NCI-H524 (cell line): ENCODE measurements at places on chromosomes 2 and 18.

- no peak for DNase-seq
Measured at GRCh38 chr2:132462236-132462635, 45.6 kb downstream of the GPR39 start.

GRCh38 chr2:8257502-8257901 lies 424.4 kb upstream of the ID2 start:
- DNase-seq = no peak

GRCh38 chr2:45559436-45559835 lies 51.6 kb downstream of the SRBD1 start:
- no peak for DNase-seq

DNA sequence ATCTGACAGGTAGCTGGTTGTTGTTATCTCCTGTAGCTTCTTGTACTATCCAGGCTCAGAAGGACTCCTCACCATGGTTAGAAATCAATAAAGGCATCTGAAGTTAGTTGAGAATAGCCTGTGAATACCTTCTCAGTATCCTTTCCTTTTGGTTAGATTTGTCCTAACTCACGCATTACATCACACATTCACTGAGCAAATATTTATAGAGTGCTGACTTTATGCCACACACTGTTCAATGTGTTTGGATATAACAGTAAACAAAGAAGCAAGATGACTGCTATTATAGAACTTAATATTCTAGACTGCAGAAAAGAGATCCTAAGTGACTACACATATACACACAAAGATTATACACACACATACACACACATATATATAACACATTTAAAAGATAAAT lies 889.9 kb upstream of the CHAC2 start:
- no peak for DNase-seq

DNA sequence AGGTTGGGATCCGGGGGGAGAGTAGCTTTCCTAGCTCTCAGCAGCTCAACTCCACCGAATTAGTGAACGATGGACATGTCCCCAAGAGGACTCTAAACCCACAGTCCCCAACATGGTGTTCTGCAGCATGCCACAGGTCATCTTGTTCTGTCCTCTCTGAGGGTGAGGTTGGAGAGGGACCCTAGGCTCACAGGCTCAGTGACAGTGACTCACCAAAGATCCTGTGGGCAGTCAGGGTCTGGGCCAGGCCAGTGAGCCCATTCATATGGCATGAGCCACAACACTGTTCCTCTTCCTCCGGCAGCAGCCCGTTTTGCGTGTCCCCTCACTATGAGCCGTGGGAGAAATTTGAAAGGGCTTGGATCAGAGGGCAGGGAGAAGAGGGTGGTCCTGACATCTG lies 2.8 kb upstream of the SLC20A1 start:
- DNase-seq = no peak

- peak; percentile 1 for DNase-seq
Measured at GRCh38 chr2:232809349-232810124, 33.2 kb upstream of the KCNJ13 start.

- DNase-seq = no peak
Measured at GRCh38 chr2:236691799-236692167, 122.2 kb downstream of the ACKR3 start.

DNA sequence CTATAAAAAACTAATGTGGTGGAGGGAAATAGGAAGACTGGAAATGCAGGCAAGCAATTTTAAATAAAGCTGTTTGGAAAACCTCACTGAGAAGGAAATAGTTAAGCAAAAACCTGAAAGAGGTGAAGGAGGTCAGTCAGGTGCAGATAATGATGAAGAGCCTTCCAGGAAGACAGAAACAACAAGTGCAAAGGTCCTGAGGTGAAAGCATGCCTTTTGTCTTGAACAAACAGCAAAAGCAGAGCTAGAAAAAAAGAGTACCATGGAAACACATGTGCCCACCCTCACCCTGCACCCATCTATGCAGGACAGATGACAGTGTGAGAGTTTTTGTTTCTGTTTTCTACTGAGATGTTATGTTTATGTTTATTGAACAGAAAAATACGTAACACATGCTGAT lies 8.1 kb upstream of the ZBTB14 start:
- DNase-seq = no peak

DNA sequence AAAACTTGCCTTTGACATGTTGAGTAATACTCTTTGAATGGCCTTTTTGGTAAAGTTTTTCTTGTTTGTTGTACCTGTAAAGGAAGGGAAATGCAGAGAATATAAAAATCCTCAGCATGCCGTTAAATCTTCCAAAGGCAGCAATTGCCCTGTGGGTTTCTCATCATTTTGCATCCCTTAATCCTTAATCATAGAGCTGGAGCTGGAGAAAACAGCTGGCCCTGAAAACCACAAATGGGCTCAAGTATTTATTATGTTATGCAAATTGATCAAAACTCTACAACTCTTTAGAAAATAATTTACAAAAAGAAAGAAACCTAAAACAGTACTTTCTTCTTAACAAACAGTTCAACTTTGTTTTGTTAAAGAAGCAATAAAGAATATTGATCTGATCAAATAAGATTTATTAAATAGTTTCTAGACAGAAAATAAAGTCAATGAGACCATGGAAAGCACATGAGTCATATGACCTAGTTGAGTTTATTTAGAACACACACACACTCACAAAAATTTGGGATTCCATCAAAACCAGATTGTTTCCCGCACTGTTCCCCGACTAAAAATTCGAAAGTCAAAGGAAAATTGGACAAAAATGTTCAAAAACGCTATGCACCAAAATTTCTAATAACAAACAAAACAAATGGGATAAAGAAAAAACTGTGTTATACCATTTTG lies 309.0 kb downstream of the GULP1 start:
- no peak for DNase-seq

DNA sequence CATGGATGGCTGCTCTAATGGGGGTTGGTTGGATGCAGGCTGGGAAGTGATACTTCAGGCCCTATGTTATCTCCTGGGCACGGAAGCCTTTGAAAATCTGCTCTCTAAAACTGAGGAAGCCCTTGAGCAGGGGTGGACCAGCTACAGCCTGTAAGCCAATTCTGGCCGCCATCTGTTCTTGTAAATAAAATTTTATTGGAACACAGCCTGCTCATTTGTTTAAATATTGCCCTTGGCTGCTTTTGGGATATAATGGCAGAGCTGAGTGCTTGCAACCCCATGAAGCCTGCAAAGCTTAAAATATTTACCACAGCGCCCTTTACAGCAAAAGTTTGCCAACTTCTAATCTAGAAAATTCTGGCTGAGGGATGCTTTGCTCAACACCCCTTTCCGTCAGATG lies 11.9 kb upstream of the IGFBP2 start:
- DNase-seq = peak; percentile 95

- DNase-seq = no peak
Measured at GRCh38 chr2:200619279-200619678, 33.5 kb downstream of the AOX1 start.

GRCh38 chr18:51151568-51152511 lies 45.6 kb downstream of the MEX3C start:
- no peak for DNase-seq

- peak; percentile 19 for DNase-seq
Measured at GRCh38 chr2:227853204-227853629, 18.2 kb upstream of the DAW1 start.

DNA sequence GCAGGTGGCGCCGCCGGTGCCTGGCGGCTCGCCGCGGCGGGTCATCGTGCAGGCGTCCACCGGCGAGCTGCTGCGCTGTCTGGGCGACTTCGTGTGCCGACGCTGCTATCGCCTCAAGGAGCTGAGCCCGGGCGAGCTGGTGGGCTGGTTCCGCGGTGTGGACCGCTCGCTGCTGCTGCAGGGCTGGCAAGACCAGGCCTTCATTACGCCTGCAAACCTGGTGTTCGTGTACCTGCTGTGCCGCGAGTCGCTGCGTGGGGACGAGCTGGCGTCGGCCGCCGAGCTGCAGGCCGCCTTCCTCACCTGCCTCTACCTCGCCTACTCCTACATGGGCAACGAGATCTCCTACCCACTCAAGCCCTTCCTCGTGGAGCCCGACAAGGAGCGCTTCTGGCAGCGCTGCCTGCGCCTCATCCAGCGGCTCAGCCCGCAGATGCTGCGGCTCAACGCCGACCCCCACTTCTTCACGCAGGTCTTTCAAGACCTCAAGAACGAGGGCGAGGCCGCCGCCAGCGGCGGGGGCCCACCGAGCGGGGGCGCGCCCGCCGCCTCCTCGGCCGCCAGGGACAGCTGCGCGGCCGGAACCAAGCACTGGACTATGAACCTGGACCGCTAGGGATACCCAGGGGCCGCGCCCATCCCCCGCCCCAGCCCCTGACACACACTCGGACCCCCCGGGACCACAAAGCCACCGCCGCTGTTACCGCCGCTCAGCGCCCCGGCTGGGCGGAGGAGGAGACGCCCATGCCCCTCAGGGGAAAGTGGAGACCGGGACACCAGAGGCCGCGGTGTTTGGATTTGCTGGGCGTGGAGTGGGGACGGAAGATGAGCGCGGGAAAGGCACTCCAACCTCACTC lies 1.1 kb downstream of the CDK5R2 start:
- DNase-seq = peak; percentile 25

DNA sequence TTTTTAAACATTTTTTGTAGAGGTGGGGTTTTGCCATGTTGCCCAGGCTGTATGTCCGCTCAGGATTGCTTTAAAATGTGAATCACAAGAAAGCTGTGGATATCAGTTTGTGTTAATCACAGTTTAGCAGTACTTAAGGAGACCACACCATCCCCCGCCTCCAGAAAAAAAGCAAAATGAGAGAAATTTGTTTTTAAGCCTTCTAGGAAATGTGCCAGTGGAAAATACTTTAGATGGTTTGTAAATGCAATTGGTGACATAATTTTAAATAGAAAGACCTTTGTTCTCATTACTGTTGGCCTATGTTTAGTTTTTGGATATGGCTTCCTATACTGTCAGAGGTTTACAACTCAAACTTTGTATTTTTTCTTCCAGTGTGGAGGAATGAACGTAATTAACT lies 27.0 kb downstream of the GCA start:
- no peak for DNase-seq

DNA sequence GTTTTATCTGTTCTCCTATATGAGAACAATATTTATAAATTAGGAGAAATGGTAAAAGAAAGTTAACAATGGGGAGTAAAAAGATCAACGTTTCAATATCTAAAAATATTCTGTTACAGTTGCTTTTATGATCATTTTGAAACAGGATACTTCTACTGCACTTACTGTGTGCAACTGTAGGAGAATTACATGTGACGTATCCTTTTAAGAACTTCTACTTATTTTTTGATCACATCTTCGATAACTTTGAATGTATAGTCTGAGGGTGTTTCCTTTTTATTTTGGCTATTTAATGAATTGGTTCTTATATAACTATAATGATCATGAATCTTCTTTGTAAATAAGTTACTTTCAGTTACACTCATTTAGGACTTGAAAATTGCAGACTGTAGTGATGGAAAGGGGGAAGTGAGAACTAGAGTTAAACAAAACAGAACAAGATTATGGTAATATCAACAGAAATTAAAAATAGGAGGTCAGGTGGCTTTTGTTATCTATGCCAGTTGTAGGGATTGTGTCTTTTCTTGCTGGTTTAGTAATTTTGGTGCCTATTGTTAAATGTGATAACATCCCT lies 109.9 kb downstream of the MSTN start:
- no peak for DNase-seq

DNA sequence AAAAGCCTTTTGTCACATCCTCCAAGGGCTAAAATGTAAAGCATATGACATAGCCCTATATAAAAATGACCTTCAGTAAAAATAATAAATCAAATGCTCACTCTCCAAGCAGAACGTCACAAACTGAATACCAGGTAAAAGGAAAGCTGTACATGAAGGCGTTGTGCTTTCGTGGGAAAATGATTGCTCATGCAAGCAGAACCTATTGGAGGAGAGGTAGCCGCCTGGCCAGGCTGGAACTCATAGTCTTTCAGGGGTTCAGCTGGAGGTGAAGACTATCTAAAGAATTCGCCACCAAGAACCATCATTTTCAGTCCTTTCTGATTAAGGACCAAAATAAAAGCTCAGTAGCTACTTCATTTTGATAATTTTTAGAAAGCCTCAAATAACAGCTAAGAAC lies 44.7 kb downstream of the ANKRD44 start:
- no peak for DNase-seq

GRCh38 chr2:18911416-18911815 lies 322.0 kb upstream of the NT5C1B start:
- no peak for DNase-seq

DNA sequence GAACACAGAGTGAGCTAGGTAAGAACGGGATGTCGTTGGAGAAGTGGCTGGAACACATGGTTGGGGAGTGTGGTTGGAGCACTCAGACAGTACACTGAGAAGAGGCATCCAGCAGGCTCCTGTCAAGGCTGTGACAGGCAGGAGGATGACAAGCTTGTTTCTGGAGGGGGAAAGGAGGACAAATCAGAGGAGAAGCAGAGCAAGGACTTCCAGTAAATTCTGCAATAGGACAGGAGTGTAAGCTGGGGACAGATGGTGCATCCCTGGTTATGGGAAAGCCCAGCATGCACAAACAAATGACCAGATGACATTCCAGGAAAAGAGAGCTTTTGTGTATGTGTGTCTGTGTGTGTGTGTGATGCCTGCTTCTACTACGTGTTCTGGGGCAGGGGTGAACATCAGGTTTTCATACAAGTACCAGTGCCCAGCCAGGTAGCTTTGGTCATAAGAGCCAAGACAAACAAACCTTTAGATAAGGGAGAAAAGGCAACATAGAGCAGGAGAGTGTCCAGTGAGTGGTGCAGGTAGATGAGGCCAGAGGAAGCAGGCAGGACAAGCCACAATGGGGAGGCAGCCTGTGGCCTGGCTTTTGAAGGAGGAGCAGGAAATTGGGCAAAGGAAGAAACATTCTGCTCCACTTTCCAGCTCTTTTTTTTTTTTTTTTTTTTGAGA lies 32.1 kb upstream of the MAPK4 start:
- peak; percentile 51 for DNase-seq

- no peak for DNase-seq
Measured at GRCh38 chr2:224429441-224429810, 27.5 kb upstream of the FAM124B start.

- no peak for DNase-seq
Measured at GRCh38 chr2:159728629-159729028, 16.3 kb downstream of the MARCHF7 start.
